ENCODE measurements at places on chromosomes 6 and 20.

- no peak for DNase-seq
These were observed 2.5 kb downstream of the FYN start for GRCh38 chr6:111870742-111871064.

DNA sequence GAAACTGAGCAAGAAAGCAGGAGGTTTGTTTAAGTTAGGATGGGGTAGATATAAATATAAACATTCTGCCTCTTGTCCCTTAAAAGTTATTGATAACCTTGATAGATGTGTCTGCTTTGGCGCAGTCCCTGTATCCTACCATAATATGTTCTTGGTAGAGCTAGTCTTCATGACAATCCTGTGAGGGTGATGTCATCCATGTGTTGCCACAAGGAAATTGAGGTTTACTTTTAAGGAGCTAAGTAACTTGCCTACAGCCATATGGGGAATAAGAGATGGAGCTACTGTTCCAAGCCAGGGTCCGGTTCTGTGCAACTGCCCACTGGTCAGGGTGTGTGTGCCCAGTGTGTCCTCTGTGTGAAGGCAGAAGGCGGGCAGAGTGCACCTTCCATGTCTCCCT lies 78.5 kb downstream of the SSR1 start:
- no peak for DNase-seq

- DNase-seq, result no peak
These were observed 207.9 kb downstream of the MYLK4 start for GRCh38 chr6:2542858-2543218.

- DNase-seq, result no peak
These were observed 157.6 kb downstream of the SLC35B3 start for GRCh38 chr6:8277769-8278168.

- no peak for DNase-seq
These were observed 136.7 kb upstream of the ARG1 start for GRCh38 chr6:131436358-131436757.

DNA sequence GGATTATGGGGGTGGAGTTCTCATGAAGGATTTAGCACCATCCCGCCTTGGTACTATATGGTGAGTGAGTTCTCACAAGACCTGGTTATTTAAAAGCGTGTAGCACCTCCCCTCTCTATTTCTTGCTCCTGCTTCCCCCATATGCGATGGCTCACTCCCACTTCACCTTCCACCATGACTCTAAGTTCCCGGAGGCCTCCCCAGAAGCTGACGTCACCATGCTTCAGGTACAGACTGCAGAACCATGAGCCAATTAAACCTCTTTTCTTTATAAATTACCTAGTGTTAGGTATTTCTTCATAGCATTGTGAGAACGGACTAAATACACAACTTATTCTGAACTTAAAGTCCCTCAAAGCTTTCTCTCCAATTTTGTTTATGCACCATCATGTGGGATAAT lies 163.4 kb upstream of the BMP5 start:
- DNase-seq, result no peak

- DNase-seq, result no peak
These were observed 655.4 kb upstream of the PTCHD4 start for GRCh38 chr6:48766349-48766748.

GRCh38 chr6:152155792-152156191 lies 348.3 kb downstream of the ESR1 start:
- DNase-seq, result no peak

DNA sequence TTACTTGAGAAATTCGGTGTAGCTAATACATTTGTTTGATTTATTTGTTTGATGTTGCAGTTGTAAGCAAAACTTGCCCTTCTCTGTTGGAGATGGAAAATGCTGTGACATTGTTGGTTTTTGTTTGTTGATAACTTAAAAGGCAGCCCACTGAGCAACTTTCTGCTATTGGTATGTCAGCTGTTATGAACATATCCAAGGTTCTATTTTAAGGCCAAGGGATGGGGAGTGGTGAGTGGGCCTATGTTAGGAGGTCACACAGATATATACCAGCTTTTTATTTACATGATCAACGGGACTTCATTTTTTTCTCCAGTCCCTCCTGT lies 5.7 kb downstream of the QKI start:
- no peak for DNase-seq

GRCh38 chr6:158729906-158730540 lies 80.2 kb downstream of the SYTL3 start:
- no peak for DNase-seq

Measured in NCI-H774 (cell line).